Activated CD4-positive, CD25-positive, alpha-beta regulatory T cell (primary cell): ENCODE measurements at places on chromosomes 6 and 20.

DNA sequence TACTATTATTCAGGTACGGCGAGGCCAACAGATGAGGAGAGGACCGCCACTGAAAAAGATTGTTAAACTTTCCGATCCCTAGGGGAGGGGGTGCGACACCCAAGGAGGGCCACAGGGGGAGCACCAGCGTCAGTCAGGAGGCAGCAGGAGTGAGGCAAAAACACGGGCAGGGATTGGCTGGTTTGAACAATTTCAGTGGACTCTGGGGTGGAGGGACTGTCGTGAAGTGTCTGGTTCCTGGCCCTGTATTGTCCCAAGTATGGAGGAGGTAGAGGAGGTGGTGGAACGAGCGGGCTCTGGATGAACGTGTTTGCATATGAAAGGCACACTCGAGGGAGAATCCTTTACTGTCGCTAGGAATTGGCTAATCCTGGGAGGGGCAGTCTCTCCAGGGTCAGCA, 32.5 kb upstream of the MCUR1 start:
- no peak for DNase-seq

- DNase-seq = no peak
Observed at GRCh38 chr6:40719671-40720374, 132.7 kb upstream of the LRFN2 start.

GRCh38 chr20:420721-421574, 12.8 kb downstream of the RBCK1 start:
- no peak for DNase-seq

DNA sequence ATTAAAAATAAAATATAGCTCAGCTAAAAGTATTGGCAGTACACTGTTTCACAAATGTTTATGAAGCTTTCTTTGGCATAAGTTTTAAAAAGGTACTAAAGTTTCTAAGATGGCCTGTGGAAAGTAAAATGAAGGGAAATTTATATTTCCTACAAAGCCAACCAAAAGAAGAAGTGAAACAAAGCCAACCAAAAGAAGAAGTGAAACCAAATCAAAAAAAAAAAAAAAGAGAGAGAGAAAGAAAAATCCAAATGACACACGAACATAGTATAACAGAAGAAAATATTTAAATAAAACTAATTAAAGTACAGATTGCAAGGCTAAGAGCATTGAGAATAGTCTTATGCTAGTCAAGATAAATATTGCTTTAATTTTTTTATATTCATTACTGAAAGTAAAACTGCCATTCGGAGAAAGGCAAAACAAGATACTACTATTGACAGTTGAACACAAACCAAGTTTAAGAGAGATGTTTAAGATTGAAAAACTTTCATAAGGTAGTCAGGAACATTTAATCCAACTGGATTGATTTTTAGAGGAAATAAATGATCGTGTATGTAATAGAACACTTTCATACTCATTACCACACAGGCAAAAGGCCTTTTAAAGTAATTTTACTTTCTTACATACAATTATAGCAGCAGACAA, 12.8 kb upstream of the KHDRBS2 start:
- DNase-seq = no peak

GRCh38 chr6:12174878-12175277, 115.3 kb upstream of the EDN1 start:
- no peak for DNase-seq
